Mesenteric fat pad (tissue), 1 donor: ENCODE measurements at places on chromosomes 7 and 10.

DNA sequence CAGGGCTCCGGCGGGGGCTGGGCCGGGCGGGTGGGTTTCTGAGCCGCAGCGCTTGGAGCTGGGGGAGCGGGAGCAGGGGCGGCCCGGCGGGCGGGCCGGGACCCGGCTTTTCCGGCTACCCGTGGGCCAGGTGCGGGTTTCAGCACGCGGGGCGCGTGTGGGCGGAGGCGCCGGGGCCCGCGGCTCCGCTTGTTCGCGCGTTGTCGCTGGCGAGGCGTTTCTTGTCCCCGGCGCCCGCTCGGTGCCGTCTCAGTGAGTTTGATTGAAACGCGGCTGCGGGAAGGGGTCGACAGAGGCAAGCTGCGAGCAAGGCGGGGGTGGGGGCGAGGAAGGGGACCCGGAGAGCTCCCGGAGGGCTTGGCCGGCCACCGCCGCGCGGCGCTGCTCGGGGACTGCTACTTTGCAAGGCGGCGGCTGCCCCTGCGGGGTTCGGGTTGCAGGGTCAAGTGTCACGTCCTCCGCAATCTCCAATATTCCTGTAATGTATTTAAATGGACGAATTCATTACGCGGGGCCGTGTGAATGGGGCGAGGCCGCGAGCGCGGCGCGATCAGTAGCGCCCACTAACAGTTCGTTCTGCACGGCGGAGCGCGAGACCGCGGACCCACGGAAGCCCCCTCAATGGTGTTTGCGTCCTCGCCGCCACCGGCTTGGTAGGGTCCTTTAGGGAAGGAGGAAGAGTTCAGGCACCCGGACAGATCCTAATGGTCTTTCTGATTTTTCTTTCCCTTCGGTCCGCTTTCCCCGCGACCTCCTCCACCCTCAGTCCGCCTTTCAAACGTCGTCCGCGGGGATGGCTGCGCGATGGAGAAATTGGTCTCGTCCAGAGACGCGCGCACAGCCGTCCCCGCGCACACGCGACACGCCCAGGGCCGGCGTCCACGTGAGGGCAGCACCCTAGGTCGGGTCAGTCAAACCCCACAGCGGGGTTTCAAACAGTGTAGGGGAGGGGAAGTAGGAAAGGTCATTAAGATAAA is 76.9 kb downstream of the INSIG1 start:
- no peak for DNase-seq

- DNase-seq, result no peak
These were observed 21.1 kb downstream of the NCAPG2 start for GRCh38 chr7:158683541-158683940.

DNA sequence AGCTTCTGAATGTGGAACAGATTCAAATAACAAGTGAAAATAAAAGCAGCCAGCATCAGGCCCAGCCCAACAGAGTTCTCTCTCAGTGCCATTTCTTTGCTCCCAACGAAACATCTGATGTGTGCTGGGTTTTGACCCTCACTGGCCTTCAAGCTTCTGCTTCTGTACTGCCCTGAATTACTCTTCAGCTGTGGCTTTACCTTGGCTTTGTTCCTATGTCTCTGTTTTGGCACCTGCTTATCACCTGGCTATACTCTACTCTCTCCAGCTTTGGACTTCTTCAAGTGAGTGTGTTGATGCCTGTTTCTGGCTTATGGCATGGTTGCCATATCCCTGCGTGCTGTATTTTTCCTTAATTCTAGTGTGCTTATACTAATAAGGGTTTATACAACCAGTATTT is 768.3 kb downstream of the SORCS1 start:
- DNase-seq, result no peak

DNA sequence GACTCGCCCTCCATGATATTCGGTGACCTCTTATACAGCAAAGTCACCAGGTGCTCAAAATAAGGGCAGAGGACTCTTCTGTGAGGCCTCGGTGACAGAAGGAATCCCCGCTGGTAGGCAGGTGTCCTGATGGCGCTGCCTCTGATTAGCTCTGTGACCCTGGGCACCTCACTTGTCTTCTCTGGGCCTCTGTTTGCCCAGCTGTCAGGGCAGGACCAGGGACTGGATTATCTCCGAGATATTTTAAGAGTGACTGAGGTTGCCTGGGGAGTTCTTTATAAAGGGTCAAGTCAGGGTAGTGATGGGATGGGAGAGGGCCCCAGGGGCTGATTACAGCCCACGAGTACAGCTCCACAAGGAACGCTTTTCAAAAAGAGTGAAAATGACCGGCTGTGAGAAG is 70.9 kb upstream of the SAMD8 start:
- peak; percentile 60 for DNase-seq

GRCh38 chr10:3578159-3578558 is 206.8 kb downstream of the KLF6 start:
- DNase-seq, result no peak

DNA sequence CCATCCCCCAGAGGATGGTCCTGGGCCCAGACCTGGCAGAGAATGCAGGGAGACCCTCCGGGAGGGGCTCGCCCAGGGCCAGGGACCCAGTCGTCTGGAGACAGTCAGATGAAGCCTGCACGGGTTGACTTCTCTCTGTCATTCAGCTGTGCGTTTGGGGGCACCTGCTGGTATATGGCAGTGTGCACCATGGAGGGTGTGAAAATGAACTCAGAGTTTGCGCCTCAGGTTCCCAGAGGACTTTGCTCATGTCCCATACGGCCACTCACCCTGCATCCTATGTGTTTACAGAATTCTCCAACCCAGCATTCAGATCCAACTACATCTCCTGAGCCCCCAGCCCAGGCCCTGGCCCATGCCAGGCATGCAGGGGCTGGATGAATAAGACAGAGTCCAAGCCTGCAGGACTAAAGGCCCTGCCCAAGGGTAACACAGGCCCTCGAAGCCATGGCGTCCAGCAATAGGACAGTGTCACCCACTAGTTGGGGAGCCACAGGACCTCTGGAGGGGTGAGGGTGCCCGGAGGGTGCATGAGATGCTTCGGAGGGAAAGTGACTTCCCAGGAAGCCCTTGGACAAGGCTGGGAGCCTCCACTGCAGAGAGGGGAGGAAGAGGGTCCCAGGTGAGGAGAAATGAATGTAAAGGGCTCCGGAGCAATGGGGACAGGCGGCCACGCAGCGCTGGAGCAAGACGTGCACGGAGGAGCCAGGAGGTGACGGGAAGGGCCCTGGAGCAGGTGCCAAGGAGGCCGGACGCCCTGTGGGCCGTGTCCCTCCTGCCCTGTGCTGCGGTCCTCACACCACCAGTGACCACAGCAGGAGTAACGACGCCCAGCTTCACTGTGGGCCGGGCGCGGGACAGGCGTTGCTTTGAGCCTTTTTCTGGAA is 36.3 kb downstream of the CALML3 start:
- peak; percentile 65 for DNase-seq
